ENCODE measurements at places on chromosomes 6 and 20. TPM values are rescaled to one million over a fixed set of nuclear protein-coding genes. Genes with fewer than 3 reads are reported as not detected.

Gene BTNL2
- total RNA-seq, result not detected

Gene TREM2
- total RNA-seq, result under 0.01 TPM

Gene PRDM13
- total RNA-seq, result not detected

Gene RBPJL
- total RNA-seq, result not detected

Gene FOXC1
- 0.66 TPM for total RNA-seq

Gene ENPP3
- total RNA-seq, result 0.26 TPM

Gene CD24
- total RNA-seq, result 0.26 TPM

Gene SLC22A23
- total RNA-seq, result 5.1 TPM

Gene SRSF12
- total RNA-seq, result 0.33 TPM

Gene CST4
- total RNA-seq, result 0.17 TPM

Gene BMP2
- 15.9 TPM for total RNA-seq

Gene EGFL8
- total RNA-seq, result 0.99 TPM

Gene FAXC
- total RNA-seq, result 0.51 TPM

Gene ZBTB46
- total RNA-seq, result 4.5 TPM

Gene OGFRL1
- 23.6 TPM for total RNA-seq

Gene TEAD3
- total RNA-seq, result 9.6 TPM

Gene TPD52L2
- total RNA-seq, result 123 TPM

Gene PRL
- not detected for total RNA-seq

Gene RBBP8NL
- not detected for total RNA-seq

Gene GSTA4
- total RNA-seq, result 54.0 TPM

Gene HLA-B
- 244 TPM for total RNA-seq

Gene TREM1
- 0.26 TPM for total RNA-seq

Gene OSER1
- 73.2 TPM for total RNA-seq

Gene CD93
- under 0.01 TPM for total RNA-seq

Gene PLN
- total RNA-seq, result 2.0 TPM

Gene TGM3
- total RNA-seq, result not detected

Gene TPBG
- total RNA-seq, result 24.9 TPM

Gene LAMP5
- total RNA-seq, result 2.6 TPM

Gene TNF
- total RNA-seq, result not detected

Gene NDRG3
- total RNA-seq, result 37.8 TPM

Gene CSE1L
- 46.5 TPM for total RNA-seq

Gene LY86
- not detected for total RNA-seq

Gene ADAM33
- total RNA-seq, result 37.2 TPM

Gene MCHR2
- total RNA-seq, result not detected

Gene DDR1
- total RNA-seq, result 17.5 TPM

Gene HMGCLL1
- 0.51 TPM for total RNA-seq
